ENCODE measurements at places on chromosomes 6 and 20.

DNA sequence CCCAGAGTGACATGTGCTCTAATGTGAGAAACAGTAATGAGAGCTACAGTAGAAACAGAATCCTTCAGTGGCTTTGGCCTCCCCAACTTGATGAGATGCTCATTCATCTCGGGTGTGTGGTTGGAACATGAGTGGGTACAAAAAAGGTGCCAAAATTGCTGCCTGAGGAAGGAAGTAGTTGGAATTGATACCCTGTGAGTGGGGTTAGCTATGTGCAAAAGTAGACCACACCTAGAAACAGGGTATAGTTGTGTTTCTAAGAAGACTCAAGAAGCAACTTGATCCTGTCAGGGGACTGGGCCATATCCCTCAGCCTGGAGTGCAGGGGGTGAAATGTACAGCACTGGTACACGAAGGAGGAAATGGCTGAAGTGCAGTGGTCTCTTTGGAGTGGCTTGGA, 206.4 kb upstream of the SUPT3H start:
- no peak for DNase-seq

- no peak for DNase-seq
Measured at GRCh38 chr20:59743767-59744485, 139.6 kb downstream of the PHACTR3 start.

- no peak for DNase-seq
Measured at GRCh38 chr6:168400037-168400436, 40.9 kb upstream of the SMOC2 start.

GRCh38 chr6:105994118-105994590, 92.0 kb upstream of the PRDM1 start:
- peak; percentile 50 for DNase-seq

DNA sequence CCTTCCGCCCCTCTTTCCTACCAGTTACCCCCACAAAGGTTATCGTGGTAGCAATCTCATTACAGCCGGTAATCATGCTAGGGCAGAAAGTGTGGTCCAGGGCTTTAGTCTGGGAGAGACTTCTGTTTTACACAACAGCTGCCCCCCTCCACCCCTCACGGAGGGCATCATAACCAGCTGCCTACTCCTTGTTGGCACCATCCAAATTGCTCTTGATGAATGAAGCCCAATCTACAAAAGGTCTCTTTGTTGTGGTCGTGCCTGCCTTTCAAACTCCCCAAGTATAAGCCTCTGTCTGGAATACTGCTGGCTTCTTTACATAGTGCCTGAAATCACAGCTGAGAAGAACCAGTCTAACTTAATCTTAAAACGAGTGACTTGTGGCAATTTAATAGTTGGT, 157.9 kb downstream of the INSM1 start:
- no peak for DNase-seq

DNA sequence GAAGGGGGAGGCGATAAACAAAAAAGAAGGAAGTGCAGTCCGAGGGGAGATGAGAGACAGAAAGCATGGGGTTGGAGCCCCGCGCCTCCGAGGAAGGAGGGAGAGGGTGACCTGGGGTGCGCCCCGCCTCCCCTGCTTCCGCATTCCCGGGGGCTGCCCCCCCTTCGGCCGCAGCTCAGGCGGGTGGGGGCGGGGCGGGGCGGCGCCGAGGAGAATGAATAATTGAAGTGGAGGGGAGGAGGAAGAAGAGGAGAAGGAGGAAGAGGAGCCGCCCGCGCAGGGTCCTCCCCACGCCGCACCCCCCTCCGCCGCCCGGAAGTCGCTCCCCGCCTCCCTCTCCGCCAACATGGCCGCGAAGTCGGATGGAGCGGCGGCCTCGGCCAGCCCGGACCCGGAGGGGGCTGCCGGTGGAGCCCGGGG, at the start of gene XKR7:
Gene XKR7 (plus strand): TSS at position 322 of the 420 bp plus-strand sequence. CDS start 25 bp downstream, at position 347.
- no peak for DNase-seq

DNA sequence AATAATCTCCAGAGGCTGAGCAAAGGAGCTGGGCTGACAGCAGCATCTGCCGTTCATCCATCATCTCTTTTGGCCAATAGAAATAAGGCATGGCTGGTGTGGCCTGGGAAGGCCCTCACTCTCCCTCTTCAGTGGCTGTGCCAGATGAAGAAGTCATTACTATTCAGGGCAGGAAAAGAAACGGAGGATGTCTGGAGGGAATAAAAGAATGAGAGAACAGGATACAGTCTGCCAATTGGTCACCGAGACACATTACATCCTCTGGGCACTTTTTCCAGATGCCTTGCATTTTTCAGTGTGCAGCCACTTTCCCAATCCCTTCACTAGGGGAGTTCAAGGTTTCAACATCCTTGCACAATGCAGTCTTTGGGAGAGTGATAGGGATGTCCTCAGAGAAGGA, 32.2 kb upstream of the VGLL2 start:
- no peak for DNase-seq

GRCh38 chr6:133644548-133644891, 244.4 kb upstream of the TCF21 start:
- no peak for DNase-seq

GRCh38 chr6:87184762-87185250, 29.4 kb downstream of the ZNF292 start:
- peak; percentile 19 for DNase-seq

DNA sequence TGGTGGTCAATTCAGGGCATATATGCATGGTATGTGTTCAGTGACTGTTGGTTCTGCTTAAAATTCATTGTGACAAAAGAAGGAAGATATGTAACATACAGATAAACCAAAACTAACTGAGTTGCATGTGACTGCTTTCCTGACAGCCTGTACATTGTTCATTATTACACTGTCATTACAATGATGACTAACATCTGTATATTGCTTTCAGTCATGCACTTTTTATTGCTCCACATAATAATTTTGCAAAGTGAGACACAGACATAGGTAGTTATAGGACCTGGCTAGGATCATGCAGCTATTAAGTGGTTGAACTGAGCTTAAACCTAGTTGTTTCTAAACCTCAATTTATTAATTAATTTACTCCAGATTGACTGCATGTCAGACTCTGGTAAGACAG, 703.2 kb downstream of the HDGFL1 start:
- peak; percentile 22 for DNase-seq

GRCh38 chr6:149314325-149314905, 3.1 kb upstream of the TAB2 start:
- DNase-seq = no peak

DNA sequence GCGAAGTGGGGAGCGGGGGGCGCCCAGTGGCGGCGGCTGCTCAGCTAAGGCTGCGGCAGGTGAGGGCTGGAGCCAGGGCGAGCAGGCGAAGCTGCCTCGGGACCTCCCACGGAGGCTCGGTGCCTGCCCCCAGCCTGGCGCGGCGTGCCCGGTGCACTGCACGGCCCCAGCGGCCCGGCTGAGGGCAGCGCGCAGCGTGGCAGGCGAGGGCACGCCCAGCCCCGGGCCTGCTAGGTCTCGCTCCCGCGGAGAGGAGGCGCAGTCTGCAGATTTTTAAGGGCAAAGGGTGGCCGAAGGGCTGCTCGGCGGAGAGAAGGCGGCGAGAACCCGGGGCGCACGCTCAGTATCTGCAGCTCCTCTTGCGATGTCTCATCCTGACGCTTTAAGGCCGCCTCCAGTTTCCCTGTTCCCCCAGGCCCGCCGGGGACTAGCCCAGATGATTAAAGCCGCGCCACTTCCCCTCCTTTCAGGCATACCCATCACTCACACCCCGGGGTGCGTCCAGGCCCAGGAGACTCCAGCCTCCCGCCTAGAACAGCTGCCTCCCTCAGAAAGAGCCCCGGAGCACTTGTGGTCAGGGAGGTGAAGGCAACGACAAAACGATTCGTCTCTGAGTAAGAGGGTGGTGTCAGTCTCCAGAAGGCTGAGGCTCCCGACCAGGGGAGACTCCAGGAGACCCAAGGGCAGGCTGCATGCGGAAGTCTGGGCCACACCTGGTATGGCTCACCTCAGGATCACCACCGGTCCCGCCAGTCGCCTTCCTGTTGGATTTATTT, at the start of gene FERMT1:
Gene FERMT1 (minus strand): TSS at position 158 of the 776 bp plus-strand sequence. CDS start 3,476 bp downstream, outside the sequence.
- peak; percentile 98 for DNase-seq

DNA sequence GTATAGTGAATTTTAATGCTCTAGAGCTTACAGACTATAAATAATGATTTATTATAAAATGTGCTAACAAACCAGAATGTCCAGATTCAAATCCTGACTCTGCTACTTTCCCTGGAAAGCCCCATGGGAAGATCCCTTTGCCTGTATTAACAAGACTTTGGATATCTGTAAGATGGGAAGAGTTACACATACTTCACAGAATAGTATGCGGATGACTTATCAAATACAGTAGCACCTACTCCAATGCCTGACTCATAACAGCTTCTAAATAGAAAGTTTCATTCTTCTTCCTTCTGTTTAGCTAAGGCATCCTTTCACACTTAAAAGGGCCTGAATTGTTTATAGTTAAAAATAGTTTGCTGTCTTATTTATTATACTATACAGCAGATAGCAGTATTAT, 166.3 kb downstream of the KCNQ5 start:
- DNase-seq = peak; percentile 91

- DNase-seq = no peak
Measured at GRCh38 chr6:137486416-137486815, 7.8 kb downstream of the OLIG3 start.

DNA sequence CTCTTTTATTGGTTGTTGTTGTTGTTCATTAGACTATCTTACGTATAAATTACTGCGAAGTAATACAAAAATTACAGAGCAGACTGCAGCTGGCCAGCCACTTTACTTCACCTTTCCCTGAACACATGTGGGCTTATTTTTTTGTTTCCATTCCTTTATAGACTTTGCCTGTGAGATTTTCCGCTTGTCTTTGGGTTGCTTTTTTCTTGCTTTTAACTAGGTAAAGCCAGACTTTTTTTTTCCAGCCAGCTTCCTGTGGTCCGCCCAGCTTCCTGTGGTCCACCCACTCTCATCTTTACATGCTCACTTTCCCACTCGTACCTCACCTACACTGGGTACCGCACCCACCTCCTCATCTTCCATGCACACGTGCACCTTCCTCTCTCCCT, 79.0 kb downstream of the IPCEF1 start:
- no peak for DNase-seq

GRCh38 chr20:40283689-40284088, 405.3 kb downstream of the MAFB start:
- DNase-seq = peak; percentile 77

DNA sequence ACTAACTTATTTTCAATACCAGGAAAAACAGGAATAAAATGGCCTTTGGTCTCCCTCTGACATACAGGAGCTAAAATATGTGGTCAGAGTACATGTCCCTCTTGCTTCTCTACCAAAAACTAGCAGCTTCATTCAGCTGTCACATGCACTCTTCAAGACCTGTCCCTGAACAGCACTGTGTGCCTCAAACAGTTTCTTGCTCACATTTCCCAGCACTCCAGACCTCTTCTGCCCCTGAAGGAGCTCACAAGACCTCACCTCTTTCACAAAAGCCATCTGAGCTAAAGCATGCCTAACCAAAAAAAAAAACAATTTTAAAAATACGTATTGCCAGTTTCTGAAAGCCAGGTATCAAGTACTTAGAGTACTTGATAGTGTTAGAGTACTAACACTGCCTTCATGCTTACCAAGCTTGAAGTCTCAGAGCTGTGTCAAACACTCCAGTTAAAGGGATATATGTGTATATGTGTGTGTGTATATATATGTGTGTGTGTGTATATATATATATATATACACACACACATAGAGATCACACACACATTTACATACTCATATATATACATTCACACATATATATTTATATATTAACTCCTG, 148.3 kb upstream of the POU3F2 start:
- DNase-seq = no peak

GRCh38 chr20:55567826-55568225, 437.5 kb downstream of the CBLN4 start:
- DNase-seq = peak; percentile 68

DNA sequence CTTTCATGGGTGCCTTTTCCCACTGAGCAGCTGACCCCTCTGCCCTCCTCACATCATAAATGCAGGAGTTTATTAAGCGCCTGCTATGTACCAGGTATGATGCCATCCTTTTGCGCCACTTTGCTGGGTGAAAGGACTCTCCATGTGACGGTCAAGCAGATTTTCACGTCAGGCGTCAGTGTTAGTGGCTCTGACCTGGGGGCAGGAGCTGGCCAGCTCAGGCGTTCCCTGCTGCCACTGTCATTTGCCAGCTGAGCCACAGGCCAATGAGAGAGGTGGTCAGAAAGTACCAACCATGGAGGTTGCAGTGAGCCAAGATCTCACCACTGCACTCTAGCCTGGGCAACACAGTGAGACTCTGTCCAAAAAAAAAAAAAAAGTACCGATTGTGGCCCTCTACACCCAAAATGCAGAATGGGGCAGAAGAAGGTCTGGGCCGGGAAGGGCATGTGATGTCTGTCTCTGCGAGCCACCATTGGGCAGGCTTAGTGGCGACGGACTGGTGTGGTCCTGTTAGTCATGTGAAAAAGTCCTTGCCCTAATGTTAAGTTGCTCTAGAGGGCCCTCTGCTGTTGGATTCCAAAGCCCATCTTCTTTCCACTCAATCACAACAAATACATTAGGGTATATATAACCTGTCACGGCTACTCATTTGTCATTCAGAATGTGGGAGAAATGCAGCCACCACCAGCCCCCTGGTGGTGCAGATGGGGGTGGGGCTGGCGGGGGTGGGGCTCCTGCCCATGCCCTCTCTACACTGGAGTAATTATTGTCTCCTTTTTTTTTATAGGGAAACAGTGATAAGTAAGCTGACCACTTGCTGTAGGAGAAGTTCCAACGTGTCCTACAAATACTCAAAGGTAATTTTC, 18.4 kb upstream of the SLC22A1 start:
- DNase-seq = peak; percentile 48

DNA sequence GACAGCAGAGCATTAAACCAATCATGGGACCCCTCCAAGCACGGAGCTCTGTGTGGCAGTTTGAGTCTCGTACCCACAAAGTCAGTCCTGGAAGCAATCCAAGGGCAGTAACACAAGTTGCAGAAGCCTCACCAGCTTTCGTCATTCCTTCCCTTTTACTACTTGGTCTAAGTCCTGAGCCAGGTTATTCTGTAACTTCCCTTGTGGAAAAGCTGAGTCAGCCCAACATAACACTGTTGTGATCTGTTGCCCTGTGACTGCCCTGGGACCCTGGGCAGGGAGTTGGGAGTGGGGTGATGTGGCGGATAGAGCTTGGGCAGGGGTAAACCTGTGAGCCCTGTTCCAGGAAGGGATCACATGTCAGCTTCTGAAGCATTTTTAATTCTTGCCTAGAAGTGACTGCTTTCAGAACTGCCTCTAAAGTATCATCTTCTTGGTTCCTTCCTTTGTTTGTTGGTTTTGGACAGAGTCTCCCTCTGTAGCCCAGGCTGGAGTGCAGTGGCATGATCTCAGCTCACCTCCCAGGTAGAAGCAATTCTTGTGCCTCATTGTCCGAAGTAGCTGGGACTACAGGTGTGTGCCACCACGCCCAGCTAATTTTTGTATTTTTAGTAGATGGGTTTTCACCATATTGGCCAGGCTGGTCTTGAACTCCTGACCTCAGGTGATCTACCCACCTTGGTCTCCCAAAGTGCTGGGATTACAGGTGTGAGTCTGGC, 183.7 kb upstream of the JAG1 start:
- peak; percentile 68 for DNase-seq

- no peak for DNase-seq
Measured at GRCh38 chr6:150575836-150576235, 23.8 kb upstream of the PLEKHG1 start.

DNA sequence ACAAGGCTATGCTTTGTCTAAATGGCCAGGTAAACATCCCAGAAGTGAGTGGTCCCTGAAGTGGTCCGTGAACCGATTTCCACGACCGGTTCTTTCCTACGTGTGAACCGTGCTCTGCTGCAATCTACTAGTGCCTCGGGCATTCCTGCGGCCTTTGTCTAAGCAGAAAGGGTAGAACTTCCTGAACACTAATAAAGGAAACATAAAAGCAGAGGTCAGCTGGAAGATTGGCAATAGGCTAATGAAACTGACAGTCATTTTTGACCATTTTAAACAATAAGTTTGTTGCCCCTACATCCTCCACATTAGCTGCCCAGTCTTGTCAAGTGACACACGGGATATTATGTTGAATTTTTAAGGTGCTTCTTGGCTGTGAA, 410.0 kb downstream of the PLCB1 start:
- DNase-seq = no peak

Measured in epithelial cell of esophagus (primary cell).